Amygdala (tissue), 56 donors: ENCODE measurements at places on chromosomes 12 and 14.

DNA sequence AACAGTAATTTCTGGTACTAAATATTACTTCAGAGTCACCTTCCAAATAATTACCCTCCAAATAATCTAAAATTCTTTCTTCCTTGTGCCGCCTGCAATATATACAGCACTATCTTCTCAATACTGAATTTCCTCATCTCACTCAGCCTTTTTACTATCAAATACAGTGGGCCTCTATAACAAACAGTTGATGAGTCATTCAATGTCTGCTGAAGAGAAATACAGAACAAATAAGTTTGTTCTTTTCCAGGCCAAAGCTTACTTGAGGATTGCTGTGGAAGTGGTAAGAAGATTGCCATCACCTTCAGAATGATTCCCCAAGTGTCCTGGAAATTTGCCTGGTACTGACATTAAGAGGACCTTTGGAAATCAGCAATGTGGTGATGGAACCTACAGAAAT is 218.2 kb upstream of the ARHGAP5 start:
- no peak for DNase-seq

DNA sequence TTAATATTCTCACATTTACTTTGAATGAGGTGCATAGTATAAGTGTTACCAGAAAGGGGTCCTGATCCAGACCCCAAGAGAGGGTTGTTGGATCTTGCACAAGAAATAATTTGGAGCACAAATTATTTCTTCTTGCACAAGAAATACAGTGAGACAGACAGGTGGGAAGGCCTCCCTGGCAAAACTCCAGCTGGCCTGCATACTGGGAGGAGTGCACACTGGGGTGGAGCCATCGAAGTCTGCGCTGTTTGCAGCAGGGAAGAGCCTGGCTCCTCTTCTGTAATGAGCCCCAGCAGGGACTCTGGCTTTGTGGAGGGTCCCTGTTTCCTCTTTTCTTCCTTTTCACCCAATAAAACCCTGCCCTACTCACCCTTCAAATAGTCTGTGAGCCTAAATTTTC is 141.6 kb downstream of the GLT1D1 start:
- no peak for DNase-seq

DNA sequence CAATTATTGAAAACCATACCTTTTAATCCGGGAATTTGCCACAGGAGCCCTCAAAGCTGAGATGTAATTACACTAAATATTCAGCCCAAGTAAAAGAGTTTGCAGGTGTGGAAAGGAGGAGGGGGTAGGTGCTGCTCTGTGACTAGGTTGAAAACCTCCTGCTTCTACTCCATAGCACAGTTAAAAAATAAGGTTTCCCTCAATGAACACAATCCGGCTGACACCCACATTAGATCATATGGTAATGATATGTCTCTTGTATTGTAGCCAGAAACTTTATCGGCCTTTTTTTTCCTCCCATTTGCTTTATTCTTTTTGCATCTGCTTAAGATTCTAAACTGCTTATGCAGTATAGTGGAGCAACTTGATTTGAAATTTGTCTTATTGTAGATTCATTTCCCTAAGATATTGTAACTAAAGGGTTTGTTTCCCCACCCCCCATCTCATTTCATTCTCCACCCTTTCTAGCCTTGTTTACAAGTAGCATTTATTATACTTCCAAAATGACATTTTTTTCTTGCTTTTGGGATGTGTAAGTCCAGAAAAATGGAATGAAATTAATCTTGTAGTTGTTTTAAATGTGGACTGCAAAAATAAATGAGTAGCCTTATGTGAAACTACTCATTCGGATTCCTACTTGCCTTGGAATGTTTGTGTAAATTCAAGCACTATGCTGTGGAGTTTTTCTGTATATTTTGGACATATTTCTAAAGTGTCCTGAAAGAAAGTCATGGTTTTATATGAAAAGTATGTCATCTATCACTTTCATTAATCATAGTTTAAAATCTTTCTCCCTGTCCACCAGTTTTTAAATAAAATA is at the start of gene DCN:
Gene DCN (minus strand): TSS at position 182 of the 820 bp plus-strand sequence. CDS start 4,265 bp downstream, outside the sequence.
- no peak for DNase-seq

DNA sequence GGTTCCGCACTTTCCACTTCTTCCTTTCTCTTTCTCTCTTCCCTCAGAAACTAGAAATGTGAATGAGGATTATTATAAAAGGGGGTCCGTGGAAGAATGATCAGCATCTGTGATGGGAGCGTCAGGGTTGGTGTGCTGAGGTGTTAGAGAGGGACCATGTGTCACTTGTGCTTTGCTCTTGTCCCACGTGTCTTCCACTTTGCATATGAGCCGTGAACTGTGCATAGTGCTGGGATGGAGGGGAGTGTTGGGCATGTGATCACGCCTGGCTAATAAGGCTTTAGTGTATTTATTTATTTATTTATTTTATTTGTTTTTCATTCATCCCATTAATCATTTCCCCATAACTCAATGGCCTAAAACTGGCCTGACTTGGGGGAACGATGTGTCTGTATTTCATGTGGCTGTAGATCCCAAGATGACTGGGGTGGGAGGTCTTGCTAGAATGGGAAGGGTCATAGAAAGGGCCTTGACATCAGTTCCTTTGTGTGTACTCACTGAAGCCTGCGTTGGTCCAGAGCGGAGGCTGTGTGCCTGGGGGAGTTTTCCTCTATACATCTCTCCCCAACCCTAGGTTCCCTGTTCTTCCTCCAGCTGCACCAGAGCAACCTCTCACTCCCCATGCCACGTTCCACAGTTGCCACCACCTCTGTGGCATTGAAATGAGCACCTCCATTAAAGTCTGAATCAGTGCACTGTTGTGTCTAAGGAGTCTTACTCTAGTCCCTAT is 4.6 kb upstream of the ATN1 start:
- DNase-seq: no peak

- DNase-seq: no peak
These were observed 139.0 kb downstream of the BCL11B start for GRCh38 chr14:99132821-99133635.

GRCh38 chr12:11838403-11838802 is 188.9 kb downstream of the ETV6 start:
- DNase-seq: no peak

DNA sequence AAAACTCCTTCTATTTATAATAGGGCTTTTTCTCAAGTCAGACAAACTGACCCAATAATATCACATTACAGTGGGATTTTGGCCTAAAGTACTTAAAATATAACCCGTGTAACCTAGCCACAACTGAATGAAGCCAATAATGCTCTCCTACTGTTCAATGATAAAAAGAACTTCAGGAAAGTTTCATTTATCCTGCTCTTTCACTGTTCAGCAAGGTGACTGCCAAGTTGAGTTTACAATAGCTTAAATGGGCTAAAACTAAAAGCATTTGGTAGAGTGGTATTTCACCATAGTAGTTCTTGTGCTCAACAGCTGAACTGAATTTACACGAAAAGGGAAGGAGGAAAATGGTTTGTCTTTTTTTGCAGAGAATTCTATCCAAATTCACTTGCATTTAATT is 49.8 kb downstream of the CNTN1 start:
- DNase-seq: no peak
